GM23338 (cell line): ENCODE measurements at places on chromosomes 2 and 18. TPM values are rescaled to one million over a fixed set of nuclear protein-coding genes. Genes with fewer than 3 reads are reported as not detected.

Gene XIRP2
- total RNA-seq = 0.08 and 0.17 TPM in 2 replicates

Gene NFE2L2
- total RNA-seq = 28.0 and 35.0 TPM in 2 replicates

Gene SPDYA
- total RNA-seq = 0.12 and 0.42 TPM in 2 replicates

Gene GULP1
- total RNA-seq = 181 and 200 TPM in 2 replicates

Gene STARD6
- not detected in 2 replicates for total RNA-seq

Gene OTX1
- total RNA-seq = 0.74 and 1.3 TPM in 2 replicates

Gene DYSF
- 18.0 and 21.3 TPM in 2 replicates for total RNA-seq

Gene COL4A3
- 1.2 and 3.5 TPM in 2 replicates for total RNA-seq

Gene PROC
- 1.2 and 1.7 TPM in 2 replicates for total RNA-seq

Gene HOXD13
- 0.47 TPM in 1 of 2 replicates, not detected in the other for total RNA-seq

GRCh38 chr2:199310771-199311585, 146.8 kb downstream of the SATB2 start:
- DNase-seq = no peak

DNA sequence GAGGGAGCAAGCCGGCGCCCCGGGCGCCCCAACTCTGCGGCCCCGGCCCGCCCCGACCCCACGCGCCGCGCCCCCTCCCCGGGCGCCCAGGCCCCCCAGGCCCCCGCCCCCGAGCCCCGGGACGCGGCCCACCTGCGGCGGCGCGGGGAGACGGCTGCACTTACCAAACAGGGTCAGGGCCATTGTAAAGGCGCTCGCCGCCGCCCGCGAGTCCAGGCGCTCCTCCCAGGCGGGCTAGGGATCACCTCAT, 526 bp downstream of the CHN1 start:
- peak; percentile 53 for DNase-seq

DNA sequence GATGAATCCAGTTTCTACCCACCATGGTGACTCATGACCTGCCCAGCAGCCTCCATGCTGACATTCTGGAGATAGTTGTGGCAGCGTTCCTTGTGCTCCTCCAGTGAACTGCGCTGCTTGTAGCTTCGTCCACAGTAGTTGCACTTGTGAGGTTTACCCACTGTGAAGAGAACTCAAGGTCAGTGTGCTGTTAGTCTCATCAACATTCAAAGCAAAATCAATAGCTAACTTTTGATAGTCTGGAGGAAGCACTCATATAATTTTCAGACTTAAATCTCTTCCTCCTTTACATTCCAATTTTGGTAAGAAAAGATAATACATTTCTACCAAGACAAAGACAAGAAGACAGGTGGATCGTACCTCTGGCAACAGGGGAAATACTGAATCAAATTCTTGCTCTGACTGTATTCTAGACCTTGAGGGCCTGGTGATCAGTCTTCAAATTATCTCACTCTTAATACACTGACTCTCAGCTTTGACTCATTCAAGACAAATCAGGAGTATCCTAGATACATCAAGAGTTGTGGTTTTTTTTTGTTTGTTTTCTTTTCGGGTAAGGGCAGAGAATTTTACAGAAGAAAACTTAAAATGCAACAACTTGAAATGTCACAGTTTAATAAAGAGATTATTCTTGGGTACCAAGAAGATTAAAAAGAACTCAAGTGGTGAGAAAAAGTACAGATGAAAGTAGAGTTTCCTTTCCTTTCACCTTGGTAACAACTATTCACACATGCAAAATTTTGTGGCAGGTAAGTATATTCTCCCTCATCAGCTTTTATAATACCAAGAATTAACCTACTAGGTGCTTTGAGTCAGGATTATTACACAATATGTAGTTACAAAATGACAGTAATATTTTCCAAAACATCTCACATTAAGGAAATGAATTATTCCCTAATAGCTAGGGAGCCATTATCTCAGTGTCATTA, 129.2 kb downstream of the IKZF2 start:
- DNase-seq = no peak

DNA sequence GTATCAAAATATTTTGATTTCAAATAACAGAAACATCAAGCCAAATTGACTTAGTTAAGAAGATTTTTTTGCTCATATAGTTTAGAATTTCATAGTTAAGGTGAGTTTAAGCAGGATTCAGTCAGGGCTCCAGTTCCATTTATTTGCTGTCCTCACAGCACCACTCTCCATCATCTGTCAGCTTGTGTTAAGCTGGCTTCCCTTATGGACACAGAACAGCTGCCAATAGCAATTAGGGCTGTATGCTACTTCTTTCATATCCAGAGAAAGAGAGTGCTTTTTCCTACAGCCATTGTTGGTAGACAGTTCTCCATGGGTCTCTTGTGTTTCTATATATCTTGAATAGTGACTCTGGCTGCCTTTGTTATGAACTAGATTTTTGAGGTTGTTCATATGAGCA, 95.4 kb upstream of the CYP20A1 start:
- no peak for DNase-seq

DNA sequence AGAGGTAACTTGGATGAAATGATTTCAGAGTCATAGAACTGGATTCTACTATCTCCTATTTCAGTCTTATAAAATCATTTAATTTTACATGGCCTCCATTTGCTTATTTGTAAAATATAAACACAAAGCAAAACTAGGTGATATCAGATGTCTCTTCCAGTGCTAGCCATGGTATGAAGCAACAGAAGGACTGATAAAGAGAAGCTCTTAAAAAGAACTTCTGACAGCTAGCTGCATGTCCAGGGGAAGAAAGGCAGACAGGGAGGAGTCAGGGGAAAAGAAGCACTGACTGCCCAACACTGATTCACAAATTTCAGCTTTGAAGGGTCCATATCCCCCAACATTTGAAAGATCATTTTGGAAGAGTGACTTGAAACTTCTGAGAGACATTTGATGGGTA, 6.4 kb downstream of the SLC8A1 start:
- no peak for DNase-seq

GRCh38 chr2:50840341-50841124, 191.4 kb downstream of the NRXN1 start:
- no peak for DNase-seq

GRCh38 chr2:118539290-118539689, 308.2 kb downstream of the EN1 start:
- peak; percentile 78 for DNase-seq

DNA sequence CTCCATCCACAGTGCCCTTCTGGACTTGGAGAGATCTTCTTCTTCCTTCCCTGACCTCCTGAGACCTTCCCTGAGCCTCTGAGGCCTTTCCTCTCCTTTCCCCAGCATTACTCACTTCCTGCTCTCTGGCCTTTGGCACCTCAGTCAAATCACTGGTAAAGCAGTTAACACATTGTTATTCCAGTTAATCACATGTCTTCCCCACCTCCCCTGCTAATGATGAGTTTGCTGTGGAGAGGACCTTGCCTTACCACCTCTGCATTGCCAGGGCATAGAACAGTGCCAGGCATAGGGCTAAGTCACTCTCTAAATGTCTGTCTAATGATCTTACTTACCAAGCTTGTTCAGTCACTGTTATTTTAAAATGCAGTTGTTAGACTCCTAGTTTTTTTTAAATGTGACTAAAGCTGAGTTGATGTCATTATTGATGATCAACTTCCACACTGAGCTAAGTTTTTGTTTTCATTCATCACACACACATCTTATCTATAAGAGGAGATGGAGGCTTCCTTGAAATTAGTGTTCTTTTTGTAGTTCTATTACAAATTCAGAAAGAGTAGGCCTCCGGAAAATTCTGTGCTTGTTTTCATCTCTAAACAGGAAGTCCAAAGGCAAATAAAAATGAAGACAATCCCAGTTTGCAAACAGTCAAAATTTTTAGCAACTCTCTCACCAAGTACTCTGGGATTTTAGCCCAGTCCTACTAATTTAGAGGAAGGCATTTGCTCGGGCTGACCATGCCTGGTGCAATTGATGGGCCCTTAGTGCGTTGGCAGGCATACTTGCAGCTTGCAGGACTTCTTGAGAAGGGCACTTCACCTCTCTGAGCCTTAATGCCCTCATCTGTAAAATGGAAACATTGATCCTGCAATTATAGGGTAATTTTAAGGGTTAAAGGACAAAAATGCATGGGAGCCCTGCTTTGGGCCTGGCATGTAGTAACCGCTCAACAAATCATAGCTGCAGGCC, 113.7 kb upstream of the SPRED2 start:
- DNase-seq = no peak

GRCh38 chr2:68190991-68191731, 33.5 kb downstream of the PNO1 start:
- no peak for DNase-seq

- DNase-seq = no peak
Measured at GRCh38 chr2:25537526-25537925, 135.9 kb downstream of the DTNB start.

DNA sequence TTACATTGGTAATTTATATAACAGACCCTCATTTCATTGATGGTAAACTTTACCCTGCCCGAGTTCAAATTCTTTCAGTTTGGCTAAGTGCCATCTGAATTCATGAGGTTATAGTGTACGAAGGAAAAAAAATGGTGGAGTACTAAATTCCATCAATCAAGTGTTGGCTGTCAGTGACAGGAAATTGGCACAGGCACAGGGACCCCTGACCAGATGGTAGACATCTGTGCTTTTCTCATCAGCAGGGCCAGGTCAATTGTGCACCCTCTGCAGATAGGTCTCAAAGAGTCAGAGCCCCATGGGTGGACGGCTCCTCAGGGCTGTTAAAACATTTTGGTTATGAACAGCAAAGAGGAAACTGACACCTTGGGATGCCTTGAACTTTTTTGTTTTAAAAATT, 439.2 kb downstream of the SETBP1 start:
- no peak for DNase-seq

DNA sequence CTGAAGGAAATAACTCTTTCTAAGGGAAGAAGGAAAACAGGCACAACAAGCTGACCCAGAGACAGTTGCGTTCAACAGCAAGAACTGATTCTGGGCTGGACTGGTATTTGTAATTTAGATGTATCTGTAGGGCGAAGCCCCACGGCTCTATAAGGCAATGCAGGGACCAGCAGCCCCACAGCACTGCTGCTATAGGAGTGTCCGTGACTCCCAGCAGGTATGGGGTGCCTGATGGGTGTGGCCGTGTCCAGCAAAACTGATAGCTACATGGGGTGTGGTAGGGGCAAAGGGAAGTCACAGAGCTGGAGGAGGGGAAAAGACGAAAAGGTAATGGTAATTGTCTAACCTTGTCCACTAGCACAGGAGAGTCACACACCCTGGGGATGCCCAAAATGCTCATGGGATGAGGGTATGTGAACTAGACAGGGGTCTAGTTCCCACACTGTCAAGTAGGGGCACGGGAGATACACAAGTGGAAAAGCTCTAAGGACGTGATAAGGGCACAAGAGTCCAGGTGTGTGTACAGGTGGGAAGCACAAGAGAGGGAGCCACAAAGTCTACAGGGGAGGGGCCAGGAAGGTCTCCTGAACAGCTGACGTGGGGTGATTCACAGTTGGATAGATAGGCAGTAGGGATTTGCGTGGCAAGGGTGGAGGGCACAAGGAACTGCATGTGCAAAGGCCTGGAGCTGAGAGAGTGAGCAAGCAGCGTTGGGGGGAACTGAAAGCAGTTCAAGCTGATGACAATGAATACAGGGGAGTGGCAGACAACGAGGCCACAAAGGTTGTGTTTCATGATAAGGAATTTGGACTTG, 48.5 kb upstream of the ASPRV1 start:
- no peak for DNase-seq

DNA sequence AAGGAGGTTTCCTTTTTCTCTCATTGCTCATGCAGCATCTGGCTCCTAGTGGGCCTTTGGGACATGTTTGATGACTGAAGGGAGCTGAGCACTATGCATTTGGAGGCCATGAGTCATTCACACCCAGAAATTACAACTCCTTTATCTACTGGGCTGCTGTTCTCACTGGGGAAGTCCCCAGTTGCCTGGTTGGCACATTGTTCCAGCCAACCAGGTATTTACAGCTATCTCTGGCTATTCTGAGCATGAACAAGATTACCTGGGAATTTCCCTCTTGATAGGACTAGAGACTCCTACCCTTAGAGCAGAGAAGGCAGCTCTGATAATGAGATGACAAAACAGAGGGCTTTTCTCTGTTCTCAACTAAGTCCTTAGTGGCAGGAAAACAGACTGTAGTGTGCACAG, 206.5 kb downstream of the SETBP1 start:
- no peak for DNase-seq

GRCh38 chr2:54789878-54790277, 66.4 kb downstream of the EML6 start:
- DNase-seq = no peak

GRCh38 chr2:236965021-236965840, 120.5 kb upstream of the COPS8 start:
- peak; percentile 48 for DNase-seq

DNA sequence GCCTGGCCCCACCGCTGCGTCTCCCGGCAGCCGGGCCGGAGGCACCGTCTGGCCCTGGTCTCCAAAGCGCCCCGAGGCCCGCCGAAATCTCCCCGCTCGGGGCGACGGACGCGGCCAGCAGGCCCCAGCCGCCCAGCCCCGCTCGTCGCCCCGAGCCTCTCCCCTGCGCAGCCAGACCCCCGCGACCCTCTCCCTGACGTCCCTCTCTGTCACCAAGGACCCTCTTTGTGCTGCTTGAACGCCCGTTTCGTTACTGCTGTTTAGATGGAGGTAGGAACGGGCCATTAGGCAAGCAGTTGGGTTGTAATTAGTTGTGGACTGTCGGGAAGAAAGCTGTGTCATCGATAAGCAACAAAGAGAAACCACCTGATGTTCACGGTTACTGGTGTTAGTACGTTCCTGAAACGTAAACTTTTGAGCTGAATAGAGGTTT, 686 bp downstream of the UBXN4 start:
- DNase-seq = peak; percentile 63

DNA sequence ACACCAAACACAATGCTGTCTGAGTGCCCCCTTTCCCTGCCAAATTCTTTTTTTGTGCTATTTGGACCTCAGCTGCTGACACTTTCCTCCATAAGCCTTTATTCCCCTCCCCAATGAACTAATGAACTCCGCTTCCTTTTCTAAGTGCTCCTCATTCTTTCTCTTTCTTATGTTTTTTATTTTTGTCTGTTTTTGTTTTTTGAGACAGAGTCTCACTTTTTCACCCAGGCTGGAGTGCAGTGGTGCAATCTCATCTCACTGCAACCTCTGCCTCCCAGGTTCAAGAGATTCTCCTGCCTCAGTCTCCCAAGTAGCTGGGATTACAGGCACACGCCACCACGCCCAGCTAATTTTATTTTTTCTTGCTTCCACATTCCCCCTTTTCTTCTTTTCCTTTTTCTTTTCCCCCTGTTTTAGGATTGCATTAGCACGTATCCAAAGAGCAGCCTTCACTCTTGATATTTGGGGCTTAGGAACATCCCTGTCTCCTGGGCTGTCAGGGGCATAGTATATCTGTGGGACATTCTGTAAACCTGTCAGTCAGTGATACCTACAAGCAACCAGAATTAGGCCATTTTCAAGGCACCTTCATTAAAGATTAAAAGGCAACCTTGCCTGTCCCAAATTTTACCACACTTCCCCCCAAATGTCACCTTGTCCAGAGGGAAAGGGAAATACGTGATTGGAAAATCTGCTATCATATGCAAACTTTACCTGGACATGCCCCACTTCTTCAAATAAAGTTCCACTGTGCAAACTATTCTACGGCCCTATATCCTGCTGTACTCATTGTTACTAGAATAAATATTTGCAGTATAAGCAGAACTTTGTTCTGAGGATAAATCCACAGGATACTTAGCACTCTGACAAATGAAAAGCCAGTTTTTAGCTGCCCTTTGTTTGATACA, 65.1 kb upstream of the ACSL3 start:
- no peak for DNase-seq

- DNase-seq = no peak
Measured at GRCh38 chr2:186603286-186603685, 13.4 kb downstream of the ITGAV start.
